ENCODE measurements at places on chromosomes 7 and 10. TPM values are rescaled to one million over a fixed set of nuclear protein-coding genes. Genes with fewer than 3 reads are reported as not detected.

DNA sequence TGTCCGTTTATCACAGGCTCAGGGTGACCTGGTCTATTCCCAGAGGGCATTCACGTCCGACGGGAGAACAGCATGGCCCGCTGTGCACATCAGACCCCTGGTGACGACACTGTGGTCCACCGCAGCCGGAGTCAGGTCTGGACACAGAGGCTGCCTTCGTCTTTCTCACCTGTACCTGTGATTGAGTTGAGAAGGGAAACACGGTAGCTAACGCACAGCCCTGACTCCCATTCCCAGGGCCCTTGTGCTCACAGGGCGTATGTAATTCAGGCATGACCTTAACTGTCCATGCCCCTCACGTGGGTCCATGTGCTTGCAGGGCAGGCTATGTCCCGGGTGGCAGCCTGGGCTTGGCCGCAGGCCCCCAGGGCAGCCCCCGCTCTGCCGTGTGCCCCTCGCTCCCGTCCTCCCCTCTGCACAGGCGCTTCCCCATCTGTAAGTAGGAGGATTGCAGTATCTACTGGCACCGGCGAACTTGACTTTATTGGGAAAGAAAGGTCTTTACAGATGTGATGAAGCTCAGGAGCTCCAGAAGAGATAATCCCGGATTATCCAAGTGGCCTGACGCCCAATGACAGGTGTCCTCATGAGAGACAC lies 221.3 kb upstream of the TCERG1L start:
- no peaks in the 10 kb centered on the region for H3K4me1 ChIP-seq
- no peaks in the 10 kb centered on the region for H3K36me3 ChIP-seq
- peaks cover 2% of the 10 kb centered on the region for H3K27me3 ChIP-seq
- no peak overlapping the region for H3K27ac ChIP-seq
- no peak overlapping the region for H3K4me3 ChIP-seq

GRCh38 chr7:156307193-156307592 lies 333.4 kb upstream of the RNF32 start:
- H3K27me3 ChIP-seq: no peaks in the 10 kb centered on the region
- no peak for DNase-seq
- no peak overlapping the region for H3K27ac ChIP-seq
- H3K36me3 ChIP-seq: no peaks in the 10 kb centered on the region

- no peak for DNase-seq
- H3K4me3 ChIP-seq: no peak overlapping the region
- no peaks in the 10 kb centered on the region for H3K4me1 ChIP-seq
- H3K36me3 ChIP-seq: no peaks in the 10 kb centered on the region
- H3K27me3 ChIP-seq: peaks cover 21% of the 10 kb centered on the region
Measured at GRCh38 chr7:99171731-99172130, 27.8 kb upstream of the SMURF1 start.

OPN4 gene
- not detected for total RNA-seq

GRCh38 chr10:70575486-70575873 lies 27.1 kb downstream of the PRF1 start:
- peaks cover 14% of the 10 kb centered on the region for H3K27me3 ChIP-seq
- H3K27ac ChIP-seq: no peak overlapping the region
- peaks cover 24% of the 10 kb centered on the region for H3K4me1 ChIP-seq
- no peak for DNase-seq
- no peaks in the 10 kb centered on the region for H3K36me3 ChIP-seq
- H3K4me3 ChIP-seq: no peak overlapping the region

DNA sequence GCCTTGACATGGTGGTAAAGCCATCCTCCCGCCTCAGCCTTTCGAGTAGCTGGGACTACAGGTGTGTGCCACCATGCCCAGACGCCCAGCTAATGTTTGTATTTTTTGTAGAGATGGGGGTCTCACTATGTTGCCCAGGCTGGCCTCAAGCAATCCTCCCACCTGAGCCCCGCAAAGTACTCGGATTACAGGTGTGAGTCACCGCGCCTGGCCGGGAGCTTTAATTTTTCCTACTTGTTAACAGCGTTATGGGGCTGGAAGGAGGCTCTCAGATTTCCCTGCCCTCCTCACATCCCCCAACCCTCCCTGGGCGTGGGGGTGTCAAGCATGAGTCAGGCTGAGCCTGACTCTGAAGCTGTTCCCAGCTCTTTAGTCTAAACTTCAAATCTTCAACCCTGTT lies 8.3 kb downstream of the ALKBH4 start:
- no peaks in the 10 kb centered on the region for H3K36me3 ChIP-seq
- peak; percentile 40 for DNase-seq
- peaks cover 4% of the 10 kb centered on the region for H3K27me3 ChIP-seq
- H3K4me1 ChIP-seq: peaks cover 8% of the 10 kb centered on the region

DNA sequence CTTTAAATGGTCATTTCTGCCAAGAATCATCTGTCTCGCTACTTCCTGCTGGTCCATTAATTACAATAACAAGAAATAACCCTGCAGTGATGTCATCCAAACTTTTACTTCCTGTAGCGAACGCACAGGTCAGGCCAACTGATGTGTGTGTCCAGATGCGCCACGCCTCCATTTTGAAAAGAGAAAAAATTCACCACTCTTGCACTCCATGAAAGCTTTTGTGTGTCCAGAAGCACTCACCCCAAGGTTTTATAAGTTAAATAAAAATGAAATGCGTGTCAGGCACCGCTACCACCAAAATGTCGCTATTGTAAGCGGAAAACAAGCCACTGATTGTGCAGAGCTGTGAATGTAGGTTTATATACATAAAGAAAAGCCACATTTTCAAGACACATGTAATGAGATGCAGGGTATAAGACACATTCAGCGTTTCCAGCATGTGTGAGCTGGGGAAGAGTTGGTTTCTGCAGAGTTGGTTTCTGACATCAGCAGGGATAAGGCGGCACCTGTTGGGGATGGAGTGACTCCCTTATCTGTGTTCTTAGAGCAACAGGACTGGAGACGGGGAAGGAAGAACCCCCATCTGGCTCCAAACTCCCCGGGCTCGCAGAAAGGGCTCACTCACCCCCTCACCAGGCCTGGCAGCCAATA lies 83.3 kb downstream of the CTBP2 start:
- H3K4me3 ChIP-seq: peak overlapping the region; percentile 4
- DNase-seq: no peak
- peaks cover 34% of the 10 kb centered on the region for H3K4me1 ChIP-seq

DNA sequence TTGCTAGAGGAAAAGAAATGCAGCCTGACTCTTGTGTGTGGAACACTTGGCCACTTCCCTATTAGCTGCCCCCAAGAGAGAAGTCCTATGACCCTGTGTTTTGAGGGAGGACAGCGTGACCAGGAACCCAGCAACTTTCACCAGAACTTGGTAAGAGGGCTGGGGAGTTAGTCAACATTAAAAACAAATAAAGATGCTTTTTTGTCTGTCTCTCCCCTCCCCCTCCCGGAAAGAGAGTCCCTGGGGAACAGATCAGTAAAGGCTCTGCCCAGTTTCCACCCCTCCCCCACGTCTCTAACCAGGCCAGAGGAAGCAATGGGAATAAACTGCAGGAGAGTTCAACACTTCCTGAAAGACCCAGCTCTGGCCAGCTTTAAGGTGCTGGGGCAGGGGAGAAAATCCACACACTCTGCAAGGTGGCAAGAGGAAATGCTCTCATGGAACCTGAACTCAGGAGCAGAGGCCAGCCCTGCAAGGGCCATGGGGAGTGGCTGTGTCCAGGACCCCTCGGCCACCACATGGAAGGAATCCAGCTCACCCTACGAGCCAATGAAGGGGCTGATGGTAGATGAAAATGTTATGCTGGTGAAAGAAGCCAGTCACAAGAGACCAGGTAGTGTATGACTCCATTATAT lies 21.5 kb downstream of the SH3PXD2A start:
- H3K36me3 ChIP-seq: peaks cover 5% of the 10 kb centered on the region
- no peak overlapping the region for H3K4me3 ChIP-seq
- no peaks in the 10 kb centered on the region for H3K27me3 ChIP-seq
- DNase-seq: no peak
- H3K27ac ChIP-seq: no peak overlapping the region
- H3K4me1 ChIP-seq: peaks cover 31% of the 10 kb centered on the region

GRCh38 chr7:55534916-55535590 lies 37.2 kb downstream of the VOPP1 start:
- peaks cover 9% of the 10 kb centered on the region for H3K36me3 ChIP-seq
- H3K4me3 ChIP-seq: no peak overlapping the region
- peaks cover 93% of the 10 kb centered on the region for H3K4me1 ChIP-seq
- DNase-seq: no peak
- H3K27me3 ChIP-seq: no peaks in the 10 kb centered on the region
- peak overlapping the region; percentile 50 for H3K27ac ChIP-seq

BLOC1S2 gene
- total RNA-seq: 49.7 TPM

DNA sequence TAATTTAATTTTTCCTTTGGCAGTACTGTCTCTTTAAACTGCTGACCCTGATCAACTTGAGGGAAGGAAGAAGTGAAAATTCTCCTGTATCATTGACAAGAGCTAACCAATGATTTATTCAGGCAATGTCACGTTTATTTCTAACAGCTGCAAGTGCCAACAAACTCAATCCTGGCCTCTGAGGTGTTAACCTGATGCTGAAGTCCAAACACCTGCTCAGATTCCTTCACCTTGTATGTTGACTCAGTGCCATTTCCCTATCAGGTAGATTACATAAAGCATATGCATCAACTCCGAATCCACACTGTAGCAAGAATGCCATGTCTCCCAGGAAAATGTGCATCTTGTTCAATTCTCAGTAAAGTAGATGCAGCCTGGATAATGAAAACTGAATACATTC lies 820.0 kb downstream of the XPNPEP1 start:
- H3K4me1 ChIP-seq: no peaks in the 10 kb centered on the region
- no peaks in the 10 kb centered on the region for H3K27me3 ChIP-seq
- H3K36me3 ChIP-seq: no peaks in the 10 kb centered on the region
- no peak overlapping the region for H3K4me3 ChIP-seq

- peaks cover 8% of the 10 kb centered on the region for H3K36me3 ChIP-seq
- no peak for DNase-seq
- H3K4me1 ChIP-seq: no peaks in the 10 kb centered on the region
Measured at GRCh38 chr10:113718969-113719822, 32.3 kb upstream of the PLEKHS1 start.

- peaks cover 60% of the 10 kb centered on the region for H3K27me3 ChIP-seq
- H3K4me3 ChIP-seq: no peak overlapping the region
- H3K27ac ChIP-seq: no peak overlapping the region
- no peak for DNase-seq
- peaks cover 16% of the 10 kb centered on the region for H3K4me1 ChIP-seq
Measured at GRCh38 chr7:122304996-122305421, 459 bp upstream of the FEZF1 start.

DNA sequence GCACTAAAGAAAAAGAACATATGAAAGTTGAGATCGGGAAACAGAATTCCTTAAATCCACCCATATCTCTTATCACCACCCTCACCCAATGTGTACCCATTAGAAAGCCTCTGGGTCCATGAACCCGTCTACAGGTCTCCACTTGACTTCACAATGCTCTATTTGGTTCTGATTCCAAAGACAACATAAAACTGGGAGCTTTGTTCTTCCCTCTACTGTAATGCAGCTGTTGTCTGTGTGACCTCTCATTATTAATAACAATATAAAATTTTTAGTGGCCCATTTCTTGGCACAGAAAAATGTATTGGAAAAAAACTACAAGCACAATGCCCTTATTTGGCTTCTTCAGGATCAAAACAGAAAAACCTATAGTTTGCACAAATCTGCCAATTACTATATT lies 30.0 kb downstream of the DOCK4 start:
- no peak overlapping the region for H3K4me3 ChIP-seq
- no peaks in the 10 kb centered on the region for H3K36me3 ChIP-seq
- DNase-seq: no peak
- peaks cover 5% of the 10 kb centered on the region for H3K4me1 ChIP-seq
- peaks cover 7% of the 10 kb centered on the region for H3K27me3 ChIP-seq

Data from HFFc6 (cell line).